Mucosa of gallbladder (tissue), 1 donor: ENCODE measurements at places on chromosomes 16 and 17.

GRCh38 chr17:43987131-43988021 lies 17.0 kb upstream of the NAGS start:
- DNase-seq = no peak

GRCh38 chr16:615122-615521 lies 15.7 kb upstream of the WFIKKN1 start:
- no peak for DNase-seq

DNA sequence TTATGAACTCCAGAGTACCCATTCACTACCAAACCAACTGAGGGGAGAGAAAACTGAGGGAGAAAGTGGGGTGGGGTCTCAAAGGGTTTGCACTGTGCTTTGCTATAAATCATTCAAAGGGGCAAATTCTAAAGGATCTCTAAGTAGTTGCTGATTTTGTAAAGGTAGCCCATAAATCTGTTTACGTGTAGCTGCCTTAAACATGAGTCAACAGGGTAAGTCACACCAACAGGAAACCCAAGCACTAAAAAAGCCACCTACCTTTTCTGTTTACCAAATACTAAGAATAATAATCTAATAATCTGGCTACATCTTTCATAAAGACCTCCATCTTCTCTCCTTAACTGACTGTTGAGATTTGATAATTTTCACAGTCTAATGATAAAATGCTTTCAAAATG lies 8.4 kb upstream of the HSBP1 start:
- DNase-seq = no peak

DNA sequence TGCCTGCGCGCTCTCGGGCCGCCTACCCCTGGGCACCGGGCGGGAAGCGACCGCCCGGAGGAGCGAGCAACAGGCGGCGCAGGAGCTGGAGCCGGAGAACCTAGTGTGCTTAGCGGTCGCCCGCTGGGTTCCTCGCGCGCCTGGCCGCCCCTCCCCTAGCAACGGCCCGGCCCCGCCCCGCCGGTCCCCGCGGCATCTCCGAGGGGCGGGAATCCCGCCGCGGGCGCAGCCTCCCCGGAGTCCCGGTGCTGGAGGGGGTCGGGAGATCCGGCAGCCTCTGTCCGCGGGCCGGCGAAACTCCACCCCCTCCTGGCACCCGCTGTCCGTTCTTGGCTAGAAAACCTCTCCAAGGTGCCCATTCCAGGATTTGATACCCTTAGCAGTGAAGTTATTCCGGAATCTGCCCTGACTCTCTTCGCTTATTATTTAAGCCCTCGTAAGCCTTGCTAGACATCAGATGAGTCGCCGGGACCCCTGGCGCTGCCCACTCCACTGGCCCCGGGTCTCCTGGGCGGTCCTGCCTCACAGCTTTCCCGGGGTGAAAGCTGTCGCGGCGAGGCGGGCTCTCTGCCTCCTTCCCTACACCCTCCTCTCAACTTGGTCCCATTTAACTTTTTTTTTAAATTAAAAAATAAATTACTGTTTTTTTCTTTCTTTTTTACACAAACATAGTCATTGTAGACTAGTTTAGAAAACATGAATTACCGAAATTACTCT lies at the start of gene RPRML:
TSS of gene RPRML (minus strand) at position 107 of the 717 bp plus-strand sequence. CDS start 246 bp downstream, outside the sequence.
- DNase-seq = no peak
